Chondrocyte (in vitro differentiated cells): ENCODE measurements at places on chromosomes 16 and 17.

DNA sequence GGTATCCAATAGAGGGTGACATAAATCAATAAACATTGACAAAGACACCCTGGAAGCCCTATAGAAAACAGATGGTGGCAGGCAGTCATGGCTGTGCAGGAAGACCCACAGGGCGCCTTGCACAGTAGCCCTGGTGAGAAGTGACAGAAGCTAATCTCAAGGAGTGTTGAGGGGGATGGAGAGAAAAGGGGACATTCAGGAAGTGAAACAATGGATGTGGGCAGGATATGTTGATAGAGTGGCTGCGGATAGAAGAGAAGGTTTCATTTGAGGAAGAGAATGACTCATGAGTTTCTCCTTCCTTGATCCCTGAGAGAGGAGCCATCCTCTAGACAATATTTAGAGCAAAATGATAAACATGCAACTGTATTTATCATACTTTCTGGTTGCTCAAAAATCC, 468.8 kb upstream of the HSBP1 start:
- no peak for DNase-seq

DNA sequence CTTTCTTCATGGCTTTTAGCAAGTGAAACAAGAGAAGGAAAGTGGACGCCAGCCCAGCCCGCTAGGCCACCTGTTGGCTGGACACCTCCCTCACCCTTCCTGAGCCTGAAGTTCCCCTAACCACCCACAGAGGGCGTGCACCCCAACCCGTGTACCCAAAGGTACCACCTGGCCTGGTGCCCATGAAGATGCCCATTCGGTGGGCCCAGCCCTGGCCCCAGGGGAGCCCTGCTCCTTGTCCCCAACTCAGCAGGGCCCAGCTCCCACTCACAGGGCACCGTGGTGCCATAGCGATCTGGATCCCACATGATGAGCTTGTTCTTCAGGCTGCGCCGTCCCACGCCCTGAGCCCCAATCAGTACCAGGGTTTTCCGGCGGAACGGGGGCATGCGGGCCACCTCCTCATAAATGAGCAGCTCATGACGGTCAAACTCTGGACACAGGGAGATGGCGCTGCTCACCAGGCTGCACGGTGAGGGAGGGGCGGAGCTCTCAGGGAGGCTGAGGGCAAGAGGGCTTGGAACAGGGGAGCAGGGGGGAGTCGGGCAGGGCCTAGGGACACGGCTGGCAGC, 26.8 kb downstream of the MPP2 start:
- DNase-seq: no peak

GRCh38 chr16:89026121-89026612, 49.2 kb upstream of the CBFA2T3 start:
- DNase-seq: no peak

GRCh38 chr16:28259091-28259780, 33.1 kb upstream of the SBK1 start:
- DNase-seq: no peak

DNA sequence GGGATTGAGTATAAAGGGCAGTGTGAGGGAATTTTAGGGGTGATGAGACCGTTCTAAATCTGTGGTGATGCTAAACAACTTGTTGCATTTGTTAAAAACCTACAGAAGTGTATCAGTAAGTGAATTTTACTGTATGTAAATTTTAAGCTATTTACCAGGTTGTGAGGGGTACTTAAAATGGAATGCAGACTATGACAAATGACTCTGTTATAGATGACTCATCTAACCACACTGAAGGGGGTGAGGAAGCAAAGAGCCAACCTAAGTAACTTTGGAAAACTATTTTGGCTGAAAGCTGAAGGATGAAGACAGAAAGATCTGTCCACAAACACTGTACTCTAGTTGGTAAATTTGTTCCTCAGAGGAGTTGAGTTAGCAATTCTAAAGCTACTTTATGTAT, 5.3 kb upstream of the MKS1 start:
- DNase-seq: no peak

GRCh38 chr17:41308918-41309359, at the start of gene KRTAP16-1:
Gene KRTAP16-1, minus strand, starts transcription at chr17:41309309. Its CDS starts 56 bp downstream, at chr17:41309253.
- no peak for DNase-seq

DNA sequence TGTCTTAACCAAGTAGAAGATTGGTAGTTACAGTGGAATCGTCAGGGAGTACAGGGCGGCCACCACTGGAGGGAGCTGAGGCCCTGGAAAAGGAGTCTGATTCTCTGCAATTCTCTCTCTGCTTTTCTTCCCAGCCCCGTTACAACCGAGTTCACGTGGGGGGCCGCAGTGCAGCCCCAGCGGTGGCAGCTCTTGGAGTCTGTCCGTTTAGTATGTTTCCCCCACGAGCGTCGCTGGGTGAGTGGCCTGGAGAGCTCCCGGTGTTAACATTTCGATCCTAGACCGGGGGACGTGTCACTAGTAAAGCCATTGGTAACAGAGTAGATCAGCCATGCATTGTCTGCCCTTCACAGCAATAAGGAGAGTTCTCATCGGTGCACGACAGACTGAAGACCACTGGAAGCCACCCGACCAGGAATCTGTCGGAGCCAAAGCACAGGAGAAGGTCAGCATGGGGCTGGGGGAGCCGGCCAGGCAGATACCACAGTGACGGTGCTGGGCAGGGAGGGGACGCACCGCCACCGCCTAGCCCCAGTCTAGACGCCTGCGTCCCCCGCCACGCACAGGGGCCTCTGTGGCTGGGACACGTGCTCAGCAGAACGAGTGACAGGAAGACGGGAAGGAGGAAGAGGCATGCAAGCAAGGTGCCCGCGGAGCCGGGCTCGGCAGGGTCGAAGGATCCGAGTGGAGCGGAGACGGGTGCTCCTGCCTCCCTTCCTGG, 15.7 kb downstream of the SLC16A3 start:
- peak; percentile 87 for DNase-seq

DNA sequence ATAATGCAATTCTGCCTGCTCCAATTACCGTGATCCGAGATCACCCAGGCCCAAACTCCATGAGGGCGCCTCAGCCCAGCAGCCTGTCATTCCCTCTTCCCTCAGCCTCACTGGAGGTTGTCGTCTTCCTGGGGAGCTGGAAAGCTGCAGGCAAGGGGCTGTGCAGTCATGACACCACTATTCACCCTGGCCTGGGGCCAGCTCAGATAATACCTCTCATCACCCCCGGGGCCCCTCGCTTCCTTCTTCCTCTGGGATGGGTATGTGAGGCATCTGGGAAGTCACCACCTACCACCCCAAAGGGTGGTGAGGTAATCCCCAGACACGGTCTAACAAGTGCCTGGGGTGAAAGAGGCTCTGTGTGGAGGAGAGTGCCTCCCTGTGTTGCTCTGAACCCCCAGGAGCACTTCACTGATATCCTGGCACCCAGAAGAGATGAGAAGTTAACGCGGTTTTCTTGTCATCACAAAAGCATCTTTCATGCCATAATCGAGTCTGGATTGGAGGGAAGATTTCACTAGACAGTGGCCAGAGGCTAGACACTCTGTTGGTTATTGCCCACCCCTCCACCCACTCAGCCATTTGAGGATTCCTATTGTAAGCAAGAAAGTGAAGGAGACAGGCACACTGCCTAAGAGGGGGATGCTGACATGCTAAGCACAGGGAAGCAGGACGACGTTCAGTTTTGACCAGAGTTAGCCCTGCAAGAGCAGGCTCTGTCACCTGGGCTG, 18.4 kb downstream of the CFAP20 start:
- DNase-seq: peak; percentile 55

GRCh38 chr17:35084987-35085386, 21.5 kb upstream of the RFFL start:
- DNase-seq: no peak

- no peak for DNase-seq
These were observed 173.0 kb upstream of the GOT2 start for GRCh38 chr16:58906981-58907715.

DNA sequence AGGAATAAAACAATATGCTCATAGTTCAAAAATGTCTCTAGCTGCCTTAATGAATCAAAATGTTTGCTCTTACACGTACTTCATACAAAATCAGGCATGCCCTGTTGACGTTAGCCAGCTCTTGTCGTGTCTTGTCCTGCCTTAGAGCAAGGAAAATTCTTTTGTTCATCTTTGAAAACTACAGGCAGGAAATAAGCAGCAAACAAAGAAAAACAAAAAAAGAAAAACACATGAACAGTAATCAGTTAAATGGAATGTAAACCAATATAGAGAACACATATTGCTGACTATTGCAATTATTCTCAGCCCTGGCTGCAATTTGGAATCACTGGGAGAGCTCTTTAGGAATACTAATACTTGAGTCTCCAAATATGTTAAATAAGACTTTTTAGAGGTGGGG, 1.7 kb downstream of the CAPNS2 start:
- DNase-seq: no peak

- DNase-seq: no peak
These were observed 1.4 kb upstream of the IL34 start for GRCh38 chr16:70644763-70645597.

GRCh38 chr17:16462070-16462864, 29.7 kb downstream of the LRRC75A start:
- DNase-seq: no peak

GRCh38 chr17:32915245-32915644, 12.7 kb upstream of the TMEM98 start:
- no peak for DNase-seq

GRCh38 chr17:15039366-15039765, 225.8 kb downstream of the PMP22 start:
- DNase-seq: no peak

DNA sequence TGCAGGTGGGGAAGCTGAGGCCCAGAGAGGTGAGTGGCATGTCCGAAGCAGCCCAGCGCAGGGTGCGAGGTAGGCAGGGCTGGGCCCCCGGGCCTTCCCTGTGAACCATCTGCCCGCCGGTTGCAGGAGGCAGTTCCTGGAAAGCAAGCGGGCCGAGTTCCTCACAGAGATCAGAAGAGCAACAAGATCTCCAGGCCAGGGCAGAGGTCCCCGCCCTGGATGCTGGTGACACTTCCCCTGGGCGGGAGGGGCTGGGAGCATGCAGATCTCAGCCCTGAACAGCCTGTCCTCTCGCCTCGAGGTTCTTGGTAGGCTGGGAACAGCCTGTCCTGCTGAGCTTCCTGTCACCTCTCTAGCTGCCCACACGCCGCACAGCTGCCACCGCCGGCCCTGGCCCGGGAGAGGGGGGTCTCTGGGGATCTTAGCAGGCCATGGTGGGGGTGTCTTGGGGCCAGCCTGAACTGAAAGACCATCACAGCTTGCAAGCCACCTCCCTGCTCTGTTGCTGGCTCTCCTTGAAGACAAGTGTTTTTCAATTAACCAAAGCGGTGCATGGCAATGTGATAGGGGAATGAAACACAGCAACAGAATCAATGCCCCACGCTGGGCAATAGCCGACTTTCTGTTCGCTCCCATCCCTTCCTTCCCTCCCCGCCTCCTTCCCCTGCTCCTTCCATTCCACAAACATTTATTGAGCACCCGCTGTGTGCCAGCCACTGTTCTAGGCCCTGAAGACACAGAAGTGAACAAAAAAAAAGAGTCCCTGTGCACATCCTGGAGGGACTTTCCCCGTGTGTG, 31.7 kb downstream of the SOCS1 start:
- no peak for DNase-seq

DNA sequence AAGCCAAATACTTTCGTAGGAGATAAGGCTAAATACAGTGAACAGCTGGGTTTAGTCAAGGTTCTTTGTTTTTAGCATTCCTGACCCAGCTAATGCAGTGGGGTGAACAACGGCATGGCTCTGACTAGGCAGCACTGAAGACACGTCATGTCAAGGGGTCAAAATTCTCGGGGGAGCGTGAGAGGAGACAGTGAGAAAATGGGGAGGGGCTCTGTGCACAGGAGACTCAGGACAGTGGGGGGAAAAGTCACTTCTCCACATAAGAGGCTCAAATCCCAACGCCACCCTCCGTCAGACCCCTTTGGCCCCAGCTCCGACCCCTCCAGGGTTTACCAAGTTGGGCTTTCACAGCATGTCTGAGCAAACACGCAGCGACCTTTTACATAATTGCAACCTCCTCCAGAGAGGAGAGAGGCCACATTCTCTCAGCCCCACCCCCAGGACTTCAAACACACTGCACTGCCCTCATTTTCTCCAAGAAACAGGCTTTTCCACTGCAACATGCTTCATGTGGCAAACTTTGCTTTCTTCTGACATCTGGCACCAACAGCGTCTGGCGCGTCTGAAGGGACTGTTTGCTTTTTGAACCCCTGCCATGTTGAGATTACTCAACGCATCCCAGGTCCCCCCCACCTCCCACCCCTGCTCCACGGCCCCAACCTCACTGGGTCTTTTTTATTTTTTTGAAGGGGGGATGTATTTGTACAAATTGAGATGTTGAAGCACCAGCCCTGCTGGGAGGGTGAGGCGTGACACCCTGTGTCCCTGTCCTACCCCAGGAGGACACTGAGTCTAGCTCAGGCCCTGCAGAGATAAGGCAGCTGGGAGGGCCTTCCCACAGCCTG, 30.0 kb downstream of the AXIN2 start:
- no peak for DNase-seq

DNA sequence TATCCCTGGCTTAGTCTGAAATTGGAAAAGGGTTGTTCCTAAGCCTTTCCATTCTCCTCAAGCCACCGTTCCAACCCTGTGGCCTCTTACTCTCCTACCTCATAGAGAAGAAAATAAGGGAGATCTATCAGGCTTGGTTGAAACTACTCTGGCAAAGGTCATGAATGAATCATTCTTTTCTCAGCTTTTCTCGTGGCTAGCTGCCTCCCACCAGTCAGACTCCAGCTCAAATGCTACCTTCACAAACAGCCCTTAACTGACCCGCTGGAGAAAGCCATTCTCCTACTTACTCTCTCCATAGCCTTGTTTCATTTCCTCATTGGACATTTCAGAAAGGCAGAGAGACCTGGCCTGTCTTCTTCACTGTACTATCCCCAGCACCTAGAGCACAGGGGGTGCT, 8.9 kb downstream of the MYH10 start:
- DNase-seq: no peak

GRCh38 chr17:7789131-7789530, 44.9 kb upstream of the KDM6B start:
- no peak for DNase-seq

- DNase-seq: no peak
These were observed 170.4 kb downstream of the WSCD1 start for GRCh38 chr17:6240601-6241000.

DNA sequence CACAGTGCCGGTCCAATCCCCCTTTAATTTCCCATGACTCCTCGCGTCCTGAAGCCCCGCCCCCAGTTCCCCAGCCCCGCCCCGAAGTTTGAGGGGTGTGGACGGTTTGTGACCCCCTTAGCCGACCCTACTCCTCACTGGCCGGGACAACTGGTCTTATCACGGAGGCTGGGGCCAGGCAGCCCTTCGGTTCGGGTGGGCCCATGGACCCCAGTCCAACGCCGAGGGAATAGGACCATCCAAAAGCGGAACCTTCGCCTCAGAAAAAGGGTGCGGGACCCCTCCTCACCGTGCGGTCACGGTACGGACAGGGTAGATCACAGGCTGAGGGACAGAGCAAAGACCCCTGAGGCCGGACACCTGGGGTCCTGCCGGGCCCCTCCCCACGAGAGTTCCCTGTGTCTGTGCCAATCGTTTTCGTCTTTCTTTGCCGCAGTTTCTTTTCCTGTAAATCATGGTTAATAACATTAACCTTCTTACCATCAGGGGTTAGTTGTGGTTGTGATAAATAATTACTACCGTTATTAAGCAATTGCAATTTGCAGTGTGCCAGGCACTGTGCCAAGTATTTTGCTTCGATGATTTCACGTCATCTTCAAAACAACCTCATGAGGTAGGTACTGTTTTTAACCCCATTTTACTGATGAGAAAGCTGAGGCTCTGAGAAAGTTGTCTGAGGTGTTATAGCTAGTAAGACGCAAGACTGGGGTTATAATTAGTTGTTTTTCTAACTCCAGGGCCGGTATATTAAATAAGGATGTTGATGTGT, 543 bp downstream of the TMUB2 start:
- DNase-seq: no peak
